ENCODE measurements at places on chromosomes 1 and 21. TPM values are rescaled to one million over a fixed set of nuclear protein-coding genes. Genes with fewer than 3 reads are reported as not detected.
A peak's percentile ranks its signal among the peaks of the same experiment; 100 is the strongest.

GRCh38 chr1:208117409-208117808 lies 126.8 kb downstream of the PLXNA2 start:
- DNase-seq = no peak

The SLX9 gene
- 21.2 TPM for polyA plus RNA-seq

DNA sequence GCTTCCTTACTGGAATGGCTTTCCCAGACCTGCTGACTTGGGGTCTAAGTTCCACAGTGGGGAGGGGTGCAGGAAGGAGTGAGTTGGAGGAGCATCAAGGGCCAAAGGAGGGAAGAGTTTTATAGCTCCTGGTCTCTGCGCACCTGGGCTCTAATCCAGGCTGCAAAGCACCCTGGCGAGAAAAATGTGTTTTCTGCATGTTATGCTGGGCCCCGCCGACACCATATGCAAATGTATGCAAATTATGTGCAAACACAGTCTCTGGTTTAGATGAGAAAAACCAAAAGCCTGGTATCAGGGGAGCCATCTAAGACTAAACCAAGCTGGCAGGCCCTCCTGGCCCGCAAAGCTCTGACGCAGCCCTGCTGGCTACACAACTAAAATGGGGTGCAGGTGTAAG lies 95.0 kb downstream of the VWA5B1 start:
- no peak for DNase-seq

The RAB7B gene
- polyA plus RNA-seq = 12.2 TPM

- DNase-seq = no peak
Measured at GRCh38 chr1:192610112-192610889, 25.6 kb upstream of the RGS13 start.

GRCh38 chr1:22402356-22403053 lies 49.1 kb upstream of the ZBTB40 start:
- no peak for DNase-seq

DNA sequence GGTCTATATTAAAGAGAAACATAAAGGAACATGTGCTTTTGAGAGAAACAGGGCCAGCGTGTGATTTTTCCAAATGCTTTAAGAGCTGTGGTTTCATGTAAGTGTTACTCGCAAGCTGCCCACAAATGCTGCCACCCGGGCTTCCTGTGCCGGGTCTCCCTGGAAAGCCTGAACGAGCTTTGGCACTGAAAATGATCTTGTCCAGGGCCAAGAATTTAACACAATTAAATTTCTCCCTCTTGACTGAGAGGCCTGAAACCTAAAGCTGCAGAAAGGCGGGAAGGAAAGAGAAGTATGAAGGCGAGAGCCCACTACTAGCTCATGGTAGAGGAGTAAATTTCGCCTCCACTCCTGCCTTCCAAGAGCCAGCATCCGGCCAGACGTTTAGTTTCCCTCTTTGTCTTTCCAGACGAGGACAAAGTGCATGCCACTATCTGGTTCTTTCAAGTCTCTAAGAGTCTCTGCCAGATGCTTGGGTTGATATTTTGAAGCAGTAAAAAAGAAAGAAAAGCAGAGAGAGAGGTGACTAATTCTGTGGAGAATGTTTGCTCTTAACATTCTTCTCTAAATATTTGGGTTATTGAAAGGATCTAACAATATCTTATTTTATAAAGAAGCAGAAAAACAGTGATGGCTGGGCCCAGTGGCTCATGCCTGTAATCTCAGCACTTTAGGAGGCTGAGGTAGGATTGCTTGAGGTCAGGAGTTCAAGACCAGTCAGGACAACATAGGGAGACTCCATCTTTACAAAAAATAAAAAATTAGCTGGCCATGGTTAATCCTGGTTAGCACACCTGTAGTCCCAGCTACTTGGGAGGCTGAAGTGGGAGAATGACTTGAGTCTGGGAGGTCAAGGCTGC lies 100.0 kb upstream of the HNRNPU start:
- no peak for DNase-seq

DNA sequence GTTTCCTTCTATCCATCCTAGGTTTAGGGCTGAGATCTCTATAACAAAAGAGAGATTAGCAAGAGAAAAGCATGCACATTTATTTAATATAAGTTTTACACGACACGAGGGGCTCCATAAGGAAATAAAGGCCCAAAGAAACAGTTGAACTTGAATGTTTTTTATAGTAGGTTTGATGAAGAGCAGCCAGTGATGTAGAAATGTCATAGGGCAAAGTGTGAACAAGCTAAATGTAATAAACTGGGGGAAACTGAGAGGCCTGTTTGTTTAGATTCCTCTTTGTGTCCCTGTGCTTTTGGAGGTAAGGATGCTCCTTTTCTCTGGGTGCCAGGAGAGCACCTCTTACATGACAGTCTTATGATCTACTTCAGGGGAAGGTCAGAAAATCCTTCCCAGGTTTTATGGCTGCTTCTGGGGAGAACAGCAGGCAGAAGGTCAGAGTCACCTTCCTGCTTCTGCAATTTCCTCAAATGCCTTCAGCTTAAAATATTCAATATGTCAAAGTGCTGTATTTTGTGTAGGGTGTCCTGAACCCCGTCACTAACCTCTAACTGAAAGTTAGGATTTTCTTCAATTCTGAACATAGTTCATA lies 9.5 kb upstream of the HORMAD1 start:
- DNase-seq = no peak

The CLDN17 gene
- not detected for polyA plus RNA-seq

The AMY1B gene
- polyA plus RNA-seq = not detected

The LEFTY2 gene
- polyA plus RNA-seq = 3.3 TPM

The DCST1 gene
- polyA plus RNA-seq = not detected

GRCh38 chr1:32204943-32205361 lies 519 bp upstream of the IQCC start:
- DNase-seq = no peak

- no peak for DNase-seq
Measured at GRCh38 chr1:38456531-38456876, 403.1 kb downstream of the RRAGC start.

- DNase-seq = no peak
Measured at GRCh38 chr1:233673947-233674431, 60.1 kb downstream of the KCNK1 start.

The LHX8 gene
- polyA plus RNA-seq = not detected

- no peak for DNase-seq
Measured at GRCh38 chr1:231029841-231030240, 10.2 kb downstream of the FAM89A start.

DNA sequence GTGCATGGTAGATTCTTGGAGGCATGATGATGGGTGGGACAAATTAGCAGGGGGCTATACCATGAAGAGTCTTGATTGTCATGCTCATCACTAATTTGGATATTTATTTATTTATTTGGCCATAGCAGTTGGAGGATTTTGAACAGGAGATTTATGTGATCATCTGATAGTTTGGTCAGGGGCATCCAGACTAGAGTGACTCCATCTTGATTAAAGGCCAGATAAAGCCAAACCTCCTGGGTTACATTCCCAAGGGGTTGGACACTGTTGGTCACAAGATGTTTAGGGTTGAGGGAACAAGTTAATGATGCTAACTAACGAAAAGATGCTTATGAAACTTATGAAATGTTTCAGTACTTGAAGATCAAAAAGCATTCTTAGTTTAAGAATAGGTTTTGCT lies 139.8 kb downstream of the MAST2 start:
- DNase-seq = no peak

The C4BPA gene
- 0.17 TPM for polyA plus RNA-seq

GRCh38 chr1:113091988-113092594 lies 19.1 kb downstream of the LRIG2 start:
- no peak for DNase-seq

- no peak for DNase-seq
Measured at GRCh38 chr1:110859062-110859461, 13.9 kb upstream of the CD53 start.

The UBL4B gene
- polyA plus RNA-seq = not detected

GRCh38 chr1:32870615-32871363 lies at the start of gene FNDC5:
FNDC5 (minus strand) TSS chr1:32870912.
- DNase-seq = peak; percentile 61

The RAVER2 gene
- polyA plus RNA-seq = 19.6 TPM

GRCh38 chr1:16085522-16085921 lies 12.1 kb upstream of the FAM131C start:
- no peak for DNase-seq

GRCh38 chr1:204705888-204706837 lies 20.6 kb upstream of the LRRN2 start:
- DNase-seq = no peak

- no peak for DNase-seq
Measured at GRCh38 chr1:198519639-198520501, 20.6 kb downstream of the ATP6V1G3 start.

The TNFRSF8 gene
- polyA plus RNA-seq = 0.34 TPM

DNA sequence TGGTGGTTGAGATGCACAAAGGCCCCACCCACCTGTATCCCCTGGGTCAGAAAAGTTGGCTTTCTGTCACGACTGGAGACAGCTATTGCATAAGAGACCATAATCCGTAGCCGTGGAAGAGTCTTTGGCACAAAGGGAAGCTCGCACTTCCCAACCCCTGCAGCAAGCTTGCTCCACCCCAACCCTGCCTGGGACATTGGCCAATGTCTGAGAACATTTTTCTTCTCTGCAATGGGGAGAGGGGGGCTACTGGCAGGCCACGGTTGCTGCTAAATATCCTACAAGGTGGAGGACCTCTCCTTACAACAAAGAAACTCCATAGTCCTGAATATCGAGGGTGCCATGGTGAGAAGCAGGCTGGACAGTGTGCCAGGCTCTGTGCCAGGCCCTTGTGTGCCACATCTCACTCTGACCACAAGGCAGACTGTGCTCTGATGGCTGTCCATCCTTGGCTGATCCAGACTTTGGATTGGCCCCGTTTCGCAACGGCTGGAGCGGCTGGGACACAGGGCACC lies 104.1 kb downstream of the CSMD2 start:
- DNase-seq = peak; percentile 56

DNA sequence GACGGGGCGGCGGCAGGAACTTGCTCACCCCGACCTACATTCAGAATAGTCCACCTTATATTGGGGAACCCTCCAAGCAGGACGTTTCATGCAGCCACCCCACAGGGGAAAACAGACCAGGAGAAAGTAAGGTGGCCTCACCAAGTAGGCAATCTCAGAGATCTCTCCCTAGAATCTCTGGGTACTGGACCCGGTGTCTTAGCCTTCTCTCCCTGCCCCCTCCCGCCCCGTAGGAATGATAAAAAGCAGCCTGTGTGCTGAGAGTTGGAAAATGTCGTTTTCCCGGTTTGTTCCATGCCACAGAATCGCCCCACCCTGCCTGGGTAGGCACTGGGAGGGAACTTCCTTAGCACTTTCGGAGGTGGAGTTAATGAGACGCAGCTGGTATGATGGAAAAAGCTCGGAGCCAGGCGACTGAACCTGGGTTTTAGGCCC lies 789 bp upstream of the PTPN14 start:
- DNase-seq = peak; percentile 75

The OR10J1 gene
- polyA plus RNA-seq = not detected

The MROH7 gene
- 5.9 TPM for polyA plus RNA-seq

GRCh38 chr21:32523988-32524719 lies 61.2 kb downstream of the TCP10L start:
- DNase-seq = no peak

The SLC1A7 gene
- 0.41 TPM for polyA plus RNA-seq

GRCh38 chr1:94118471-94118870 lies 2.5 kb downstream of the ABCA4 start:
- no peak for DNase-seq

DNA sequence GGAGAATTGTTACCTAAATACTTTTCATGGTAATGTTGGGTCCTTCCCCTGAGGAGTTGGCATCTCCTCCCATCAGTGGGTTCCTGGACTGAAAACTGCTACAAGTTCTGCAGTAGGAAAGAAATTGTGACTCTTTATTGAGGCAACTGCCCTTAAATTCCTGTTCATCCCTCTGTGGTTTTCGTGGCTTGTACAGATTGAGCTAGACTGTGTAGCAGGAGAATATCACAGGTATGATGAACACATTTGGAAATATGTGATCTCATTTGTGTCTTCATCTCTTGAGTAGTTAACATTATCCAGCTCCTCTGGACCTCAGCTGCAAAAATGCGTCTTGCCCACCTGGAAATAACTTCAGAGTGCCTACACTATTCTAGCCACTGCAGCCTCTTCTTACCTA lies 390.6 kb downstream of the PTPRC start:
- DNase-seq = no peak

DNA sequence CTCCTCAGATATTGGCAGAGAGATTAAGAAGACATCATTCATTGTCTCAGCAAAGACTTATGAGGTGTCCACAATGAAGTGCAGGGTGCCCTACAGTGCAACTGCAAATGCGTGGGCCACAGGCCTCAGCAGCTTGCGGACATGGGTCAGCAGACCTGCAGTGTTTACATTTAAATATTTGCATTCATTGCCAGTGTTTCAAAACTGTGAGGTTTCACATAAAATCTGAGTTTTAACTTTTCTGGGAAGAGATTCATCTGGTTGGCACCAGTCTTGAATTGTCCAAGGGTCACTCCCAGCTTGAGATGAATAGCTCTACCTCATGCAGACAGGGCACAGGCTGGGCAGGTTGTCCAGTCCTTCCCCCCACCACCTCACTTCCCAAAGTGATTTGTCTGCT lies 286.8 kb upstream of the DUSP10 start:
- no peak for DNase-seq

DNA sequence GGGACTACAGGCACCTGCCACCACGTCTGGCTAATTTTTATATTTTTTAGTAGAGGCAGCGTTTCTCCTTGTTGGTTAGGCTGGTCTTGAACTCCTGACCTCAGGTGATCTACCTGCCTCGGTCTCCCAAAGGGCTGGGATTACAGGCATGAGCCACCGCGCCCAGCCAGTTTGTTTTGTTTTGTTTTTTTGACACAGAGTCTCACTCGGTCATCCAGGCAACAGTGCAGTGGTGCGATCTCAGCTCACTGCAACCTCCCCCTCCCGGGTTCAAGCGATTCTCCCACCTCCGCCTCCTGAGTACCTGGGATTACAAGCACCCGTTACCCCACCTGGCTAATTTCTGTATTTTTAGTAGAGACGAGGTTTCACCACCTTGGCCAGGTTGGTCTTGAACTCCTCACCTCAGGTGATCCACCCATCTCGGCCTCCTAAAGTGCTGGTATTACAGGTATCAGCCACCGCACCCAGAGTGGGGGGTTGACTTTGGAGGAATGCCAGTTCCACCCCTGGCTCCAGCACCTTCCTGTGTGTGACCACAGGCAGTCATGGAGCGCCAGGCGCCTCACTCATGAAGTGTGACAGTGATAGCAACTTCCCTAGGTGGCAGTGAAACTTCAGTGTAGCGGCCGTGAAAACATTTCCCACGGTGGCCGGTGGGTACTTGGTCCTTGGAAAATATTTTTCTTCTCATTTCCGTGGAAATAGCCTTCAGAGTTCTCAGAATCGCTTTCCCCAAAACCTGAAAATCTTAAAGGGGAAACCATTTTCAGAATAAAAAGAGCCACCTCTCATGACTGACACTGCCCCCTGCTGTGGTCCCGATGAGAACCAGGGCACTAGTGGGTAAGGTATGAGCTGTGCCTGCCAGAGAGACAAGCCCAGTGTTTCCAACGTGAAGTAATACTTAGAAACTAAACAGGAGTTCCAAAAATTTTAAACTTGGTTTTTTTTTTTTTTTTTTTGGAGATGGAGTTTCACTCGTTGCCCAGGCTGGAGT lies 48.6 kb downstream of the WDR4 start:
- no peak for DNase-seq

- DNase-seq = peak; percentile 16
Measured at GRCh38 chr1:85047472-85048295, 616 bp downstream of the MCOLN3 start.
